ENCODE measurements at places on chromosomes 2 and 18. TPM values are rescaled to one million over a fixed set of nuclear protein-coding genes. Genes with fewer than 3 reads are reported as not detected.

The CSRNP3 gene
- total RNA-seq, result 3.9 TPM

The PRSS56 gene
- not detected for total RNA-seq

The CXCR1 gene
- not detected for total RNA-seq

The OSBPL6 gene
- 2.2 TPM for total RNA-seq

The RNF152 gene
- total RNA-seq, result 7.1 TPM

DNA sequence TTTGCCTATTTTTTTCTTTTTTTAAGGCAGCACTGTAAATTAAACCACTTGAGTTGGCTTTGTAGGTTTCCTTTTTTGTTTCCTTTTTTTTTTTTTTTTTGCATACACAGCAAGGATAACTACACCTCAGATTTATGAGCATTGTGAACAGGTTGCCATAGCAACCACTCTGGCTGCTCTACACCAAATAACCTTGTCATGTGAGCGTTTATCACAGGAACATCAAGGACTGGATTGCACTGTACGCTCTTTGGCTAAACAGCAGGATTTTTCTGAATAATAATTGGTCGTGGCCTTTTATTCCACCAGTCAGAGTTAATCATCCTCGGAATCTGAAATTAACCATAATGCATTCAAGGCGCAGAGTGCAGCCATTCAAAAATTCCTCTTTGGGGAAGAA lies 199.1 kb upstream of the SLC14A2 start:
- DNase-seq, result no peak

- DNase-seq, result no peak
Observed at GRCh38 chr18:74914648-74915047, 294.3 kb downstream of the PTGR3 start.

DNA sequence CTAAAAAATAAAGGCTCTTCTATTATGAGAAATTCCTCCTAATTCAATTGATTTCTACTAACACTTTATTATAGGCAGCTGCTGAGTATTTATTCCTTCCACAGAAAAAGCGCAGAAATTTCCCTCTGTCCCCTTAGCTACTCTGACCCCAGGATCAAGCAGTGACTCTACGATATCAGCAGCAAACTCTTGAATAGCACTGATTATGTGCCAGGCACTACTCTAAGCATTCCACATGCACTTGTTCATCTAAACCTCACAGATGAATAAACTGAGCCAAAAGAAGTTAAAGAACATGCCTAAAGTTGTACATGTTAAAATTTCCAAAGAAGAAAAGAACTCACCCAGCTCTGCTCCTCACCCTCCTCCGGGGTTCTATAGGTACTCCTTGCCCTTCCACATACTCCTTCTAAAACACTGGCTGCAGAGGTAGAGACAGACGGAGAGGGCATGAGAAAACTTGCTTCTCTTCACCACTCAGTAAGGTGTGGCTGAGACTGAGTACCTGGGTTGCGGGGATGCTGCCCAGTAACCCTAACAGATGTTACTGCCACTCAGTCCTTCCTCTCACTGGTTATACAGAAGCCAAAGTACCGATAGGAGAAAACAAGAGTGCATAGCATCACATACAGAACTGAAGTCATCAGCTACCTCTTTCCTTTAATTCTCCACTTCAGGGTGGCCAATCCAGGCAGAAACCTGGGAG lies 9.9 kb downstream of the C1D start:
- no peak for DNase-seq

- DNase-seq, result no peak
Observed at GRCh38 chr2:76270096-76270710, 559.5 kb upstream of the GCFC2 start.

- no peak for DNase-seq
Observed at GRCh38 chr2:12054956-12055618, 308.7 kb downstream of the LPIN1 start.

GRCh38 chr18:48886520-48887293 lies 64.1 kb downstream of the SMAD7 start:
- peak; percentile 35 for DNase-seq

DNA sequence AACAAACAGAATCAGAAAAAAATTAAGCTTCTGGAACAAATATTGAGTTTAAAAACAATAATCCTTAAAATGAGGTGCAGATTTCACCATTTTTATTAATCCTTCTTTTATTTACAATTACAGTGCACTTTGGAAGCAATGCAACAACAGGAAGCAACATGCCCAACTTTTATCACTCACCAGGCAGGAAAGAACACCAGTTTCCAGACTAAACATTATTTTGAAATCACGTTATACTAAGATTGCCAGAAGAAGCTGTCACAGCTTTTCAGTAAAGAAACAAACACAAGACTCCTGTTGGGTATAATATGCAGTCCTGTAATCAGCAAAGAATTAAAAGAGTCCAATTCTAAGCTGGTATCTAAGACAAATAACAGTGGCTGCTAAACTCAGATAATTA lies 137.9 kb upstream of the ZC3H15 start:
- no peak for DNase-seq

DNA sequence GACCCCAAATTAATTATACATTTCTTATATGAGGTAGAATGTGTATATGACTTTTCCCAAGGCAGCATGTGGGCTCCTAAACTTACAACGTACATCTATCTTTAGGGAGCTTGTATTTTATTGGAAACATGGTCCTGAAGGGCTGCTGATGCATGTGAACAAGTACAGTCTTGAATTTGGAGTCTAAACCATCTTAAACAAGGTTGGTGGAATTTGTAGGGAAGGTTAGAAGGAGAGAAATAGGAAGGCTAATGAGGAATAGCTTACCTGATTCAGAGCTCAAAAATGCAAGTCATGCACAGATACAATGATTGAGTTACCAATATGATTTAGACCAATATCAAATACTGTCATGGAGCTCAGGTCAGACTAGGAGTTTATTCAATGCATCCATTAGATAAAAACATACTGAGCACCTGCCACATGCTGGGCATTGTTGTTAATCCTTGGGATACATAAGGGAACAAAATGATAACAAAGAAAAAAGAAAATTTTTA lies 458.6 kb upstream of the ETAA1 start:
- no peak for DNase-seq

All from sigmoid colon (tissue), 7 donors.